T-cell (primary cell): ENCODE measurements at places on chromosomes 4 and X. TPM values are rescaled to one million over a fixed set of nuclear protein-coding genes. Genes with fewer than 3 reads are reported as not detected.

PTPN13 gene
- total RNA-seq: 5.2 TPM

XAGE1A gene
- not detected for total RNA-seq

TEX13C gene
- total RNA-seq: not detected

TLR1 gene
- total RNA-seq: 24.0 TPM

TMSB15B gene
- 5.0 TPM for total RNA-seq

ABLIM2 gene
- 6.6 TPM for total RNA-seq

UGT2B17 gene
- not detected for total RNA-seq

NIPAL1 gene
- total RNA-seq: 0.80 TPM

HGFAC gene
- not detected for total RNA-seq

DNA sequence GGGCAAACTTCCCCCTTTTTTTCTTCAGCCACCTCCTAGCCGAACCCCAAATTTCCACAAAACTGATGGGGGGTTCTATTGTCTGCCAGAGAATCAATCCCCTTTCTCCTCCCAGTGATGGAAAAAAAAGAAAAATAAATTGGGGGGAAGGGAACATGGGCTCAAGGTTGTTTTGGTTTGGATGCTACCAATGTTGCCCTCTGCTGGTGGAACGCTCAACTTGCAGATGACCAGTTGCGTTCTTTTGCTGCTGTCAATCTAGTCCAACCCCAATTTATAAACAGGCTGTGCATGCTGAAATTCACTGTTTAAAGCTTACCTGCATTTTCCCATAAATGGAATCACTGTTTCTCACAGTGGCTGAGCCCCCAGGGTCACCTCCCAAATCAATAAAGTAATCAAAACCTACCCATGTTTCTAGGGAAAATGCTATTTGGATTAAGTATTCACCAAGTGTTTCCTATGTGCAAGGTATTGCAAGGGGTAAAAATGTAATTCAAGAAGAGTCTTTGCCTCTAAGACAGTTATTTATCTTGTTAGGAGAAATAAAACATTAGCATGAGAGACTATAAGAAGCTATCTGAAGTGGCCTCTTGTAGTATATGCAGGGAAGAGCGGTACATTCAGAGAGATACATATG lies 116.7 kb upstream of the TMEM164 start:
- DNase-seq: peak; percentile 3

GRCh38 chrX:137482136-137482535 lies 83.8 kb upstream of the ZIC3 start:
- no peak for DNase-seq

DNA sequence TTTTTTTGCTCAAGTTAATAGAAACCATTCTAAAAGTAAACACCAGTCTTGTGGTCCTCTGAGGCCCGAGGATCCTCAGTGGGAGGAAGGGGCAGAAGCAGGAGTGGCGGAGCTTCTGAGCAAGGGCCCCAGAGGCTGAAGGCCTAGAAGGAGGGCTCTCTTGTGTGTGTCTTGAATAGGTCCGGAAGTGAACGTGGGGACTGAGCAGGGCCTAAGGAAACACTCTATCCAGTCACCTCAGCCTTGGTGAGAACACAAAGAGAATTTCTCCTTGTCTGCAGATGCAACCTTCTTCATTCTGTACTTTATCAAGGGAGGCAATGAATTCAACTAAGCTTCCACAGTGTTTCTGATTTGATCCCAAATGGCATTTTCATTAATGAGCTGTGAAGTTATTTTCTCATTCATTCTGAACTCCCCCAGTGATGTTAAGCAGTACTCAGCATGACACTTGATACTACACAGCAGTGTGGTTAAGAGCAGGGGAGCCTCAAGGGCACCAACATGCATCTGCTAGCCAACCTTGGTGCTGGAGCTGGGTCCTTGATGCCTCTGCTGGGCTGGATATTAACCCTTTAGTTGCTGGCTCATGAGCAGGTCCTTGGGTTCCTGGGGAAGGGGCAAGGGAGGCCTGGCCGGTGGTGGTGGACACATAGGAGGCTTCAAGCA lies 64.7 kb downstream of the RBM47 start:
- no peak for DNase-seq

- DNase-seq: no peak
These were observed 147.3 kb upstream of the CLNK start for GRCh38 chr4:10831727-10832408.

- no peak for DNase-seq
These were observed 72.3 kb upstream of the KIT start for GRCh38 chr4:54585321-54586000.

GRCh38 chrX:41481264-41482109 lies 34.3 kb downstream of the NYX start:
- DNase-seq: no peak

DNA sequence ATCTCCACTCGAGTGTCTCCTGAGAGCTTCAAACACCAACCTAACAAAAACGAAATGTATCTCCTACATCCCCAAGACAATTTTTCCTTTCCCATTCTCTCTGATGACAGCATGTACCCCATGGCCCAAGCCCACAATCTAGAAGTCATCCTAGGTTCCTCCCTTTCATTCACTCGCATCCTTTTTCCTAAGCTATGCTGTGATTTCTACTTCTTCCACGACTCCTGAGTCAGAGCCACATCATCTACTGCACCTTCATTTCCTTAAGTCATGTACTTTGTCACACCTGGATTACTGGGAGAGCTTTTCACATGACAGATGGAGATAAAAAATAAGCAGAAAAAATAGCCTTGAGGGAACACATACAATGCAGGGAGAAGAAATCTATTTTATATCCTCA lies 20.1 kb downstream of the C4orf36 start:
- no peak for DNase-seq

DNA sequence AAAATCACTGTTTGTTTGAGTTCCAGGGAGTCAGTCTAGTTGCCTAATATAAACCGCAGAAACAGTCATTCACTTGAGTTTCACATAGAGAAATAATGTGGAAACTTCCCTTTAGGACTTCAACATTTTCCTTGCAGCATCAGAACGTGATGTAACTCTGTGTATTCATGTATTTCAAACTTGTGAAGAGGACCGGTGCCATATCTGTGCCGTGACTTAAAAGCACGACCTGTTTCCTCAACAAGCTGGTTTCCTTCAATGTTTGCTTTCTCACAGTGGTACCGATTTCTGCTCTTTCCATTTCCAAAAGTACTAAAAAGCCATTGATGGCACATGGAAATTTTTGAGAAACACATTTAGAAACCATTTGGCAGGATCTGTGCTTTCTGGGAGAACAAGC lies 166.6 kb upstream of the RAPGEF2 start:
- no peak for DNase-seq

DNA sequence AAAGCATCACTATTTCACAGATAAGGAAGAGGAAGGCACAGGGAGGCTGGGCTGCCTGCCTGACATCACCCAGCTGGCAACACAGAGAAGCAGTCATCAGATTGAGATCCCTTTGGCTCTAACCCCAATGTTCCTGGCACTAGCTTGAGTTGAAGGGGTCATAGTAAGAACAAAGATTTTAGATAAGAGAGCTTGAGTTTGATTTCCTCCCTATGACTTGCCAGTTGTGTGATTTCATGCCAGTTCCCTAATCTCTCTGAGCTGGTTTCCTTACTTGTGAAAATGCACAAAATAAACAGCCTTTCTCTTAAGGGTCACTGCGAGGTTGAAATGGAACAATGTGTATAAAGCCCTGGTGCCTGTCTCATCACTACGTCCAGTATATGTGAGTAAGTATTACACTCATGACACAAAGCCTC lies 475.4 kb upstream of the HS3ST1 start:
- DNase-seq: no peak

GRCh38 chrX:25105221-25105620 lies 89.5 kb upstream of the ARX start:
- no peak for DNase-seq

- no peak for DNase-seq
These were observed 190.9 kb upstream of the GATB start for GRCh38 chr4:151951671-151952050.

DNA sequence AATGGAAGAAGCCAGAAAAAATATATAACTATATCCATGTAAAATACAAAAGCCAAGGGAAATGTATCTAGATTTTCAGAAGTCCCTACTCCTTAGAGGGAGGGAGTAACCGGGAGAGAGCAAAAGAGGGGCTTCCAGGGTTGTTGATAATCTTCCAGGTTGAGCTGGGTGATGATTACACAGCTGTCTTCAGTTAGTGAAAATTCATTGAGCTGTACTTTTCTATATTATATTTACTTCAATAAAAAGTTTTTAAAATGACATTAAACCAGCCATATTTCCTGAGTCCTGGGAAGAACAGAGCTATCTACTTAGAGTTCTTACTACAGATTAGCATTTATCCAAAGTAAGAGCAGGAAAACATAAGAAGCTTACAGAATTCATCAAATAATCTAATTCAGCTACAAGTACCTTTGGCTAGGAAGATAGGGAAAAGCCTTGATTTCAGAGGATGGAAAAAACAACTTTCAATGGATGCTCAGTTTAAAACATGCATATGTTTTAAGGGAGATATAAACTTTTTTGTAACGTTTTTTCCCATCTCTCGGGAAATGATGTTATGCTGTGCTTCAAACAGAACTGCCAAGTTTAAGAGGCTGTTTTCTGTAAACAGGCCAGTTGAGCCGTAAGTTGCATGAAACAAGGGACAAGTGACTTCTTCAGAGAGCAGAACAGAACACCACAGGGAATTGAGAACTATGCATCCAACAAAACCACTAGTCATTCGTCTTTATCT lies 204.6 kb downstream of the SCFD2 start:
- no peak for DNase-seq

DNA sequence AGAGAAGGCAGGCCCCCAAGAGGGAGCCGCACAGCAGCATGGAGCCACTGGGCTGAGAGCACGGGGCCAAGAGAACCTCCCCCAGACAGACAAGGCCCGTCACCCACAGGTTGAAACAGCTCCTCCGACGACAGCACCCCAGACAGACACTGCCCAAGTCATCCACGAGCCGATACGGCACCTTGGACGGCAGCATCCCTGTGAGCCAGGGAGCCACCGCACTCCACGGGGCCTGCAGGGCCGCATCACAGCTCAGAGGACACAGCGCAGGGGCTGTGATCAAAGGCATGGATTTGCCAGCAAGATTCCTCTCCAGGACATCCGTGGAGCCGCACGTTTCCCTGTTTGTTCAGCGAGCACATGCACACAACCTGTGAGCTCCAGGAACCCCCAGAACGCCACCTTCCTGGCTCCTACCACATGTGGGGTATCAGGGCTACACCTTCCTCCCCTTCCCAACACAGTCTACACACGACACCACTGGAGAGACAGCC lies 3.9 kb downstream of the CTBP1 start:
- DNase-seq: no peak

GRCh38 chrX:72255445-72255844 lies 16.6 kb upstream of the ERCC6L start:
- no peak for DNase-seq

- no peak for DNase-seq
These were observed 244.4 kb downstream of the SPOCK3 start for GRCh38 chr4:166989886-166990285.

DNA sequence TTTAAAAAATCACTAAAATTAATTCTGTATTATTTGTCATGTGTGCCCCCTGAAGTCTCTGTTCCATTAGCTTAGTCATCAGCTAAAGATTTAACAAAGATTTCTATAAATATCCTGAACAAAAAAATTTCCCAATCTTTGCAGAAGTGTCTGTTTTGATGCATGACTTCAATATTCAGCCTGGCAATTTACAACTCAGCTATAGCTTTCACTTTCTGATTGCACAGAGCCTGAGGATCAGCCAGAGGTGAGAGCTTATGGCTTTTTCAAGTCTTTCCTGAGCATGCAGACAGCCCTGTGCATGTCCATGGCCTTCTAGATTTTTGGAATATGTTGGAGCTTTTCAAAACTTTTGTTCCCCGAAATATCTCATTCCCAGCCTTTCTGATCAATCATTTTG lies 420.1 kb downstream of the ZNF674 start:
- no peak for DNase-seq

GRCh38 chrX:33188881-33189280 lies 22.5 kb downstream of the DMD start:
- DNase-seq: no peak

DNA sequence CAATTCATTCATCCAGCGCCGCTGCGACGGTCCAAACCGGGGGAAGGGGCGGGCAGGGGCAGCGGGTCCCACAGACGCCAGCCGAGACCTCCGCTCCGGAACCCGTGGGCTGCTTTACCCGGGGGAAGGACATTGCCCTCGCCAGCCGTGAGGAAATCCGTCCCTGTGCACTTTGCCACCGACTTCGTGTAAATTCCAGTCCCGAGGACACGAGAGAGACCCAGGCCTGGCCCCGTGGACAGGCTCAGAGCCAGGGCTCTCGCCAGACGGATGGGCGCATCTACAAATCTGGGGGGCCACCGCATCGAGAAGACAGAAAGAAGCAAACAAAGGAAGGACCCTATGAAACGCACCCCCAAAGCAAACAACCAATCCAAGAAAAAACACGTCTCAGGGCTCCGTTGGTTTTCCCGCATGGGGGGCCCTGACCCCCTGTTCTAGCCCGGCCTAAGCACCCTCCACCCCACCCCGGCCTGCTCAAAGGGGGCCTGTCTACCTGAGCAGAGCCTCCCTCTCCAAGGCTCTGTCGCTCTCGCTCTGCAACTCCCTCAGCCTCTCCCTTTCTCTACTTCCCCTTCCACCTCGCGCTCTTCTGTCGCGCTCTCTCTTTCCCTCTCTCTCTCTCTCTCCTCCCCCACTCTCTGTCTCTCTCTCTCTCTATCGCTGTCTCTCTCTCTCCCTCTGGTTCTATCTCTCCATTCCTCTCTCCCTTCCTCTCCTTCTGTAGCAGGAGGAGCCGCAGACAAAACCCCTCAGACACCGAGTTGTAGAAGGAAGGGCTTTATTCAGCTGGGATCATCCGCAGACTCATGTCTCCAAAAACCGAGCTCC lies 11.3 kb downstream of the FRG2 start:
- no peak for DNase-seq

DNA sequence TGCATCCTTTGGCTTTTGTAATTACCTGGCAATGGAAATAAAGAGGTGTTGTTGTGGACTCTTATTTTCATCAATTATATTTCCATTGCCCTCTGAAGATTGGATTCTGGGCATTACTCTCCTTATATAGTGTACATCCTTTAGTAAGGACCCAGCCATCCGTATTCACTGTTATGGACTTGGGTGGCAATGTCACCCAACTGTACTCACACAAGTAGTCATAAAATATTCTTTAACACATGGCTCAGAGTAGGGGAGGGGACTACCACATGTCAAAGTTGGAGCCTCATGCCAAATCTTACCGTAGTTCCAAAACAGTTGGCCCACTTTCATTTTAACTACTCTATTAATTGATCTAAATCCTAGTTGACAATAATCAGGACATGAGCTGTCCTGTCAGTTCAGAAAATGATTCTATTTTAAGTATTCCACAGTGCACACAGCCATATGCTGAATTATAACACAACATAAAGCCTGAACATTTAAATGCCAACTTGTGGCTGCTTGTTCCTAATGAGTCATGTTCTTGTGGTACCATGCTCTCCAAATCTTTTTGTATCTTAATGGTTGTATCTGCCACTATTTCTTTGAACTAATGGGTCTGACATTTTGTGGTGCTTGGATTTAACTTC lies 4.9 kb downstream of the FRAS1 start:
- DNase-seq: no peak

DNA sequence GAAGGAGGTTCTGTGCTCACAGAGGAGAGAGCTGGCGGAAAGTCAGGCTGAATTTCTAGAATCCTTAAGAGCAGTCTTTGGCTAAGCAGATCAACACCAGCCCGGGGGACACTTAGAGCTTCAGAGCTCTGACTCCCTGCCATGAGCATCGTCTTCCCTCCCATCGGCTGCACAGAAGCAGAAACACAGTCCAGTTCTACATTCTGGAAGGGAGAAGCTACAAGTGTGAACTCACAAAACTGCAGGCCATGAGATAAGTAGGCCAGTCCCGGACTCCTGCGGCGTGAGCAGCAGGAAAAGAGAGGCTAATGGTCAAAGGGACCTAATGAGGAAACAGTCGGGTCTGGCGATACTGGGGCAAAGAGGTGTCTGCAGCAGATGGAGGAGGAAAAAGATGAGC lies 211.5 kb downstream of the DHX15 start:
- DNase-seq: no peak
